Retinal pigment epithelial cell (primary cell): ENCODE measurements at places on chromosomes 1 and 21.

GRCh38 chr1:158310623-158311022 is 20.7 kb downstream of the CD1B start:
- no peak for DNase-seq

DNA sequence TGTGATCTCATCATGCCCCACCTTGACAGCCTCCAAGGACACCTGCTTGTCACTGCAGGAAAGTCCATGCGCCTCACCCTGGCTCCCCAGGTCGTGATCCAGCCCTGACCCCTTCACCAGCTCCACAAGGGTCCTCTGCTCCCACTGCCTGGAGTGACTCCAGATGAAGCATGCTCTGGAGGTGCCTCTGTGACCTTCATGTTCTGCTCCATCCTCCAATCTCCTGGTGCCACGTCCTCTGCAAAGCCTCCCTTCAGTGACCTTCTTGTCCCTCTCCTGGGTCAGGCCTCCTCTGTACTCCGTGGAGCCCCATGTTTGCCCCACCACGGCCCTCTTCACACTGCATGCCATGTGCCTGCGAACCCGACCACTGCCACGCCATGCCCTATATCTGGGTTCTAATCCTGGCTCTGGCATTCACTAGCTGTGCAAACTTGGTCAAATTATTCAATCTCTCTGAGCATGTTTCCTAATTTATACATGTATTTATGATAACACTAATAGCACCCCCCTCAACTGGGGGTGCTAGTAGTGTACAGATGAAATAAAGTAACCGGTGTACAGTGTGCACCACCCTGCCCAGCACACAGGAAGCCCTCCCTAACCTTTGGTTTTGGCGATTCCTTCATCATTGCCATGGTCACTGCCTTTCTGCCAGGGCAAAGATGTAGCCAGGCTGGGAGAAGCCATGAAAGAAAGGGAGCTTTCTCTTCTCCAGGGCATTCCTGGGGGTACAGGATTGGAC is 77.4 kb downstream of the STUM start:
- no peak for DNase-seq

- DNase-seq, result peak; percentile 89
Measured at GRCh38 chr1:101587741-101588140, 350.9 kb downstream of the S1PR1 start.

- no peak for DNase-seq
Measured at GRCh38 chr1:62025154-62025553, 169.5 kb upstream of the L1TD1 start.

DNA sequence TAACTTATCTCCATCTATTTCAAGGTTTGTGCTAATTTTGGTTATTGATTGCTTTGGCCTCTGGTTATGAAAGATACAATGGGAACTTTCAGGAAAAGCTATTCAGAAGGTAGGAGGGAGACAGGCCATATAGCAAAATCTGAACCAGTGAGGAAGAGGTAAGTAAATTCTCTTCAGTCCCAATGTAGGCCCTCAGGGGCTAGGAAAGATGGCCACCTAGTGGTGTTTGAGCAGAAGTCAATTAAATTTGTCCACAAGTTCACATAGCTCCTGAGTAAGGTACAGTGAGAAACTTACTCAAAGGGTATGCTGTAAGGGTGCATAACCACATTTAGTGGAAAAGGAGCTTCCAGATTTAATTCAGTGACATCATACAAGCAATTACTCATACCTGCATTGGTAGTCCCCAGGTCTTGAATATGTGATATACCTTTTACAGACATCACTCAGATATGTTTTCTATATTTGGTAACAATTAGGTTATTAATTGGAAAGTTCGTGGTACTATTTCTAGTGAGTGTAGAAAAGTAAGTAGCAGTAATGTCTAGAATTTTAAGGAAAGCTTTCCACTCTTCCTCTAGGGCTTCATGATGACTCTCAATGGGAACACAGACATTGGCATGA is 21.4 kb upstream of the FMO1 start:
- DNase-seq, result no peak

GRCh38 chr1:179808503-179808902 is 65.4 kb downstream of the FAM163A start:
- DNase-seq, result no peak

GRCh38 chr1:6582370-6582769 is 2.6 kb downstream of the ZBTB48 start:
- no peak for DNase-seq

- no peak for DNase-seq
Measured at GRCh38 chr1:2930016-2930815, 91.1 kb upstream of the ACTRT2 start.

DNA sequence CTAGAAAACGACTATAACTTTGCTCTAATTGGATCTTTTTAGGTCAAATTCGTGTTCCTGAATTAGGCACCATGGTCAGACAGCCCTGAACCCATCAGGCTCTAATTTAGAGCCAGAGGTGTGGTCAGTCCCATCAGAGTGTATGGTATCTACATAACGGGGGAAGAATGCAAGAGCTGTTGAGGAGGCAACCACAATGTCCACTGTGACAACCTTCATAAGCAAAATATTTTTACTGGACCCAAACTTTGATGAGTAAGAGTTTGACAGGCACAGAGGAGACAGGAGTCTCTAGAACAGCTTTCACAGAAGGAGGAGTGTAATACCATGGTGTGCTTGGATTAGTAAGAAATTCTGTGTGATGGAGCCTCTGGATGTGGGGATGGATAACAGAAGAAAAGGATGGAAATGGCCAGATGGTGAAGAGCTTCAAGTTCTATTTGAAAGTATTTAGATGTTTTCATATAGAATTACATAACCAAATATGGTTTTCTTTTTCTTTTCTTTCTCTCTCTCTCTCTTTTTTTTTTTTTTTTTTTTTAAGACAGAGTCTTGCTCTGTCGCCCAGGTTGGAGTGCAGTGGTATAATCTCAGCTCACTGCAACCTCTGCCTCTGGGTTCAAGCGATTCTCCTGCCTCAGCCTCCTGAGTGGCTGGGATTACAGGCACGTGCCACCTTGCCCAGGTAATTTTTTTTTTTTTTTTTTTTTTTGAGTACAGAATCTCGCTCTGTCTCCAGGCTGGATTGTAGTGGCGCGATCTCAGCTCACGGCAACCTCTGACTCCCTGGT is 24.9 kb downstream of the UBE2U start:
- DNase-seq, result no peak

DNA sequence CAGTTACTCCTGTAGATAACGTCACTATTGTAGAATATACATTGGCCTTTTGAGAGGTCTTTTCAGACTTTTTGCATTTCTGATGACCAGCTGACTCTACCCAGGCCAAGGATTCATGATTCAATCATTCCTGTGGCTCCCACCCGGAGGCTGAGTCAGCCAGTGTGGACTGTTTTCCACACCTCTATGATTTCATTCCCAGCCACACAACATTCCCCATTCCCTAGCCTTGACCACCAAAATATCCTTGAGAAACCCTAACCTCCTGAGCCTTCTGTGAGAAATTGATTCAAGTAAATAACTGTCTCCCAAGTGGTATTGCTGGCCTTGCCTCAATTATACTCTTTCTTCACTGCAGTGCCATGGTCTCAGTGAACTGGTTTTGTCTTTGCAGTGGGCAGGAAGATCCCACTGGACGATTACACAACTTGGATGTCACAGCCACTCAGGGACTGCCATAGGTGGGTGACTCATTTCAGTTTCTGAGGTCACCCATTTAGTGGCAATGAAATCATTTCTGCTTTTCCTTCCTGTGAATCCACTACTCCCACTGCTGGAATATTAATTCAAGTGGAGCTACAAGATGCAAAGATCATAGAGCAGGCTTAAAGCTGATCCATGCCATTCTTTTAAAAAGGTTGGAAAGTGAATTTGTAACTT is 518.6 kb upstream of the ZP4 start:
- DNase-seq, result peak; percentile 27

DNA sequence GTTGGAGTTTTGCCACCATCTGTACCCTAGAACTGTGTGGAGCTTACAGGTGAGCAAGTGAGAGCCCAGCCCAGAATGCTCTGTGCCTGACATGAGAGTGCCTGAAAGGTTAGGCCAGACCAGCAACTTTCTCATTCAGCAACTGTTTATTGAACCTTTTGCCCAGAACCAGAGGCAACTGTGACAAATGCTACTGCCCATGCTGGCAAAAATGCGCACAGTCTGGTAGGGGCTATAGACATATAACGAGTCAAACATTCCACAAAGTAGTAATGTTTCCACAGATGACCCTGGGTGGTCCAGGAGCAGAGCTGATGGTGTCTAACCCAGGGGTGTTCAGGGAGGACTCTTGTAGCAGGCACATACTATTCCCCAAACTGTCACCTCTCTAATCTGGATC is 56.0 kb upstream of the GCLM start:
- DNase-seq, result no peak

DNA sequence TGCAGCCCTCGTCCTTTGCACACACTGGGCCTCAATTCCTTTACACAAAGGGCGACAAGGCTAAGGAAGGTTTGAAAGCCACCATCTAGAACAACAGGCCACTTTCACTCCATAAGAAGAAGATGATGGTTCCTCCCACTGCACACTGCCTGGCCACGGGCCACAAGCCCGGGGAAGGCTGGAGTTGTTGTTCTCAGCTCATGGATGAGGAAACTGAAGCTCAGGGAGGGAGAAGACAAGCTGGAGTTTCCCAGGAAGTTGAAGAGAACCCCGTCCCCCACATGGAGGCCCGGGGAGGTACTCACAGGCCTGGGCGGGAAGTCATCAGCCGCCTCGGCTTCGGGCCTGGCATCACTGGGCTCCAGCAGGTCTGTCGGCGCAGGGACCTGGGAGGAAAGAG is 24.6 kb upstream of the DDOST start:
- DNase-seq, result no peak

GRCh38 chr1:87989346-87989745 is 660.7 kb downstream of the LMO4 start:
- no peak for DNase-seq
